ENCODE measurements at places on chromosomes 5 and 9. TPM values are rescaled to one million over a fixed set of nuclear protein-coding genes. Genes with fewer than 3 reads are reported as not detected.
A peak's percentile ranks its signal among the peaks of the same experiment; 100 is the strongest.

NUTM2G gene
- polyA plus RNA-seq: 2.3 TPM

ARHGEF28 gene
- polyA plus RNA-seq: 15.0 TPM

NR4A3 gene
- polyA plus RNA-seq: 7.8 TPM

PCDHA9 gene
- 0.11 TPM for polyA plus RNA-seq

DBH gene
- polyA plus RNA-seq: 1.3 TPM

PCDHA5 gene
- polyA plus RNA-seq: 3.7 TPM

PAEP gene
- polyA plus RNA-seq: 0.42 TPM

- H3K27ac ChIP-seq: no peak overlapping the region
- DNase-seq: no peak
- peaks cover 5% of the 10 kb centered on the region for H3K4me1 ChIP-seq
Observed at GRCh38 chr5:105684799-105685198, 1985.9 kb downstream of the EFNA5 start.

DNA sequence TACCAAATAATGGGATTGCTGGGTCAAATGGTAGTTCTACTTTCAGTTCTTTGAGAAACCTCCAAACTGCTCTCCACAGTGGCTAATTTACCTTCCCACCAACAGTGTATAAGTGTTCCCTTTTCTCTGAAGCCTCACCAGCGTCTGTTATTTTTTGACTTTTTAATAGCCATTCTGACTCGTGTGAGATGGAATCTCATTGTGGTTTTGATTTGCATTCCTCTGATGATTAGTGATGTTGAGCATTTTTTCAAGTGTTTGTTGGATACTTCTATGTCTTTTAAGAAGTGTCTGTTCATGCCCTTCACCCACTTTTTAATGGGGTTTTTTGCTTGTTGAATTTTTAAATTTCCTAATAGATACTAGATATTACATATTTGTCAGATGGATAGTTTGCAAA lies 28.4 kb upstream of the SUSD1 start:
- H3K4me1 ChIP-seq: no peaks in the 10 kb centered on the region
- H3K4me3 ChIP-seq: no peak overlapping the region
- no peak for DNase-seq

GRCh38 chr5:13427827-13428557 lies 516.5 kb downstream of the DNAH5 start:
- H3K27me3 ChIP-seq: no peaks in the 10 kb centered on the region
- no peaks in the 10 kb centered on the region for H3K36me3 ChIP-seq
- H3K4me1 ChIP-seq: no peaks in the 10 kb centered on the region
- H3K4me3 ChIP-seq: no peak overlapping the region

- DNase-seq: no peak
- H3K36me3 ChIP-seq: no peaks in the 10 kb centered on the region
- no peak overlapping the region for H3K4me3 ChIP-seq
- H3K4me1 ChIP-seq: peaks cover 5% of the 10 kb centered on the region
Observed at GRCh38 chr9:98226516-98226915, 28.9 kb downstream of the TBC1D2 start.

GRCh38 chr5:135567661-135568060 lies 11.1 kb downstream of the CXCL14 start:
- H3K27ac ChIP-seq: no peak overlapping the region
- H3K27me3 ChIP-seq: no peaks in the 10 kb centered on the region
- no peak for DNase-seq
- peaks cover 17% of the 10 kb centered on the region for H3K4me1 ChIP-seq

DNA sequence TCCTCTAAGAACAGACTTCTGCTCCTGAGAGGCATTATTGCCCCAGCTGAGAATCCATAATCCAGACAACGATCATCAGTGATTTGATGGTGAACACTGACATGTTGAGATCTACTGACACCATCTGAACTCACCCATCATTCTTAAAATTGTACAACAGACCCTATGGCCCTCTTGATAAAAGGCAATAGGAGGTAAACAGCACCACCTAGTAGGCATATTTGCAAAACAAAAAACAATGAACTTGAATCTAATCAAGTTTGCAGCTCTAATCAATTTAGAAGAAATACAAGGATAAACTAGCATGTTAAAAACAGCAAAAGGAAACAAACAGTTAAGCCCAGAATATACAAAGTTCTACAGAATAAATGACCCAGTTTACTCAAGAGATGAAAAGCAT lies 89.6 kb downstream of the SFXN1 start:
- no peak overlapping the region for H3K27ac ChIP-seq
- H3K27me3 ChIP-seq: no peaks in the 10 kb centered on the region
- H3K36me3 ChIP-seq: no peaks in the 10 kb centered on the region
- H3K4me1 ChIP-seq: no peaks in the 10 kb centered on the region
- DNase-seq: no peak

GRCh38 chr5:14771972-14772371 lies 99.6 kb downstream of the ANKH start:
- no peaks in the 10 kb centered on the region for H3K27me3 ChIP-seq
- no peak overlapping the region for H3K27ac ChIP-seq
- H3K4me3 ChIP-seq: no peak overlapping the region

- H3K4me3 ChIP-seq: peak overlapping the region; percentile 31
- peaks cover 55% of the 10 kb centered on the region for H3K4me1 ChIP-seq
- DNase-seq: no peak
- H3K27ac ChIP-seq: peak overlapping the region; percentile 67
Observed at GRCh38 chr5:3596857-3597166, 1.2 kb downstream of the IRX1 start.

GRCh38 chr5:132813599-132814502 lies 749 bp downstream of the SOWAHA start:
- DNase-seq: peak; percentile 36
- H3K4me1 ChIP-seq: peaks cover 11% of the 10 kb centered on the region
- no peak overlapping the region for H3K4me3 ChIP-seq
- H3K27me3 ChIP-seq: peaks cover 38% of the 10 kb centered on the region

DNA sequence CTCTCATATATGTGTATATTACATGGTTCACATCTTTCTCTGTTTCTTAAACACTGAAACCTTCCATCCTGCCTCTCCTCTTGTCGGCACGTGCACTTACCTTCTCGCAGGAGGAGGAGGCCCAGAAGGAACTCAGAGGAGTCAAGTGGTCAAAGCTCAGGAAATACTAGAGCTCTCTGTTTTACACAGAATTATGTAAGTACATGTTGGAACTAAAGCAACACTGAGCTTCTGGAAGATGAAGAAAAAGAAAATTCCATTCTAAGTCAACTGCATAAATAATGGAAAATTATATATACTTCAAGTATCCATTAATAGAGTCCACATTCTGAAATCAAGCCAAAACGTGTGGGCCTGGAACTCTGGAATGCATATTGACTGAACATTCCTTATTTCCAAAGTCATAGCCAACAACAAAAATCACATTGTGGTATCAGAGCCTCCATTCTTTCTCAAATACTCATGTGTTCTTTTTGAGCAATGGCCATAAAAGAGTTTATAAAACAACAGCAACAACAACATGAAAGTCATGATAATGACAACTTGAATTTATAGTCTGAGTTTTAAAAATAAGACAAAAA lies 121.5 kb upstream of the RAI14 start:
- DNase-seq: no peak
- no peak overlapping the region for H3K4me3 ChIP-seq
- H3K27me3 ChIP-seq: no peaks in the 10 kb centered on the region
- no peaks in the 10 kb centered on the region for H3K4me1 ChIP-seq
- H3K27ac ChIP-seq: peak overlapping the region; percentile 74

DNA sequence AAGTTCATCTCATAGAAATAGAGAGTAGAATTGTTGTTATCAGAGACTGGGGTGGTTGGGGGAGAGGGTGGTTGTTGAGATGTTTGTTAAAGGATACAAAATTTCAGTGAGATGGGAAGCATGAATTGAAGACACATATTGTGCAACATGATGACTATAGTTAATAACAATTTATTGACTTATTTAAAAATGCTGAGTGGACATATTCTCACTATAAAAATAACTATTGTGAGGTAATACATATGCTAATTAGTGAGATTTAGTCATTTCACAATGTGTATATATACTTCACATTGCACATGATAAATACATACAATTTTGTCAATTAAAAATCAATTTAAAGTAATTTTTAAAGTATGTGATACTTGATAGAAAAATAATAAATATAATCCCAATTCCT lies 722.5 kb upstream of the CHD1 start:
- no peak for DNase-seq
- no peaks in the 10 kb centered on the region for H3K4me1 ChIP-seq
- H3K36me3 ChIP-seq: no peaks in the 10 kb centered on the region
- H3K27me3 ChIP-seq: no peaks in the 10 kb centered on the region

DNA sequence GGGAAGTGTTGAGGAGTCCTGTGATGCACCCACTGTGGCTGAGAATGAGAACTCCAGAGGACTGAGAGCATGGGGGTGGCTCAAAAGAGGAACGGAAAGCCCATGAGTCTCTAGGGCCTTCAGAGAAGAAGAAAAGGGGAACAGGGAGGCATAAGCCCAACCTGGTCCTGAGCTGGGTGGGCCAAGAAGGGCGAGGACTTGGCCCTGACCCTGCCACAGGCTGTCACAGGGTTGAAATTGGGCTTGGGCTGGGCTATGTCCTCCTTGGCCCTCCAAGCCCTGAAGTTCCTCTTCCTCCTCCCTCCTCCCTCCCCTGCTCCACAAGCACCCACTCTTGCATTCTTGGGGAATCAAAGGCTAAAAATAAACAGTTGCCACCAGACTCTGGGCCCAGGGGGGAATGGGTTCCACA lies 49.3 kb upstream of the PPARGC1B start:
- peaks cover 1% of the 10 kb centered on the region for H3K4me1 ChIP-seq
- H3K27ac ChIP-seq: no peak overlapping the region
- no peaks in the 10 kb centered on the region for H3K27me3 ChIP-seq
- no peak overlapping the region for H3K4me3 ChIP-seq

- no peak overlapping the region for H3K4me3 ChIP-seq
- H3K27me3 ChIP-seq: peaks cover 10% of the 10 kb centered on the region
- no peak for DNase-seq
Observed at GRCh38 chr5:134118212-134118835, 3.8 kb downstream of the TCF7 start.

All from spinal cord (tissue), 10 donors.